Daoy (cell line): ENCODE measurements at places on chromosomes 5 and 9.
A peak's percentile ranks its signal among the peaks of the same experiment; 100 is the strongest.

DNA sequence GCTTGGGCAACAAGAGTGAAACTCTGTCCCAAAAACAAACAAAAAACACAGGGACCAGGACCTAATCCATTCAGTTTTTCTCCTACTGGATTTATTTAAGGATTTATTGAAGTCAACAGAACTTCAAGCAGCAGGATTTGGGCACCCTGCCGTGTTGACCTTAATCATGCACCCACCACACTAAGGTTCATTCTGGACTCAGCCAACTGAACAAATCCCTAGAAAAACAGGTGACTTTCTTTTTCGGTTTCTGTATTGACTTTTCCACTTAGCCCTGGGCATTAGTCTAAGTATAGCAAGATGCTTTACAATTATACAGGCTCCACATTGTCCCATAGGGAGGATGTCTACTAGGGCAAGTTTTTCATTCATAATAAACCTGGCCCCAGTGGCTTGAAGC lies 30.0 kb downstream of the ZNF131 start:
- no peak for DNase-seq

- no peak for DNase-seq
These were observed 66.5 kb upstream of the TLX3 start for GRCh38 chr5:171242521-171242920.

- DNase-seq = peak; percentile 49
These were observed 29.3 kb upstream of the CRB2 start for GRCh38 chr9:123326662-123327093.

DNA sequence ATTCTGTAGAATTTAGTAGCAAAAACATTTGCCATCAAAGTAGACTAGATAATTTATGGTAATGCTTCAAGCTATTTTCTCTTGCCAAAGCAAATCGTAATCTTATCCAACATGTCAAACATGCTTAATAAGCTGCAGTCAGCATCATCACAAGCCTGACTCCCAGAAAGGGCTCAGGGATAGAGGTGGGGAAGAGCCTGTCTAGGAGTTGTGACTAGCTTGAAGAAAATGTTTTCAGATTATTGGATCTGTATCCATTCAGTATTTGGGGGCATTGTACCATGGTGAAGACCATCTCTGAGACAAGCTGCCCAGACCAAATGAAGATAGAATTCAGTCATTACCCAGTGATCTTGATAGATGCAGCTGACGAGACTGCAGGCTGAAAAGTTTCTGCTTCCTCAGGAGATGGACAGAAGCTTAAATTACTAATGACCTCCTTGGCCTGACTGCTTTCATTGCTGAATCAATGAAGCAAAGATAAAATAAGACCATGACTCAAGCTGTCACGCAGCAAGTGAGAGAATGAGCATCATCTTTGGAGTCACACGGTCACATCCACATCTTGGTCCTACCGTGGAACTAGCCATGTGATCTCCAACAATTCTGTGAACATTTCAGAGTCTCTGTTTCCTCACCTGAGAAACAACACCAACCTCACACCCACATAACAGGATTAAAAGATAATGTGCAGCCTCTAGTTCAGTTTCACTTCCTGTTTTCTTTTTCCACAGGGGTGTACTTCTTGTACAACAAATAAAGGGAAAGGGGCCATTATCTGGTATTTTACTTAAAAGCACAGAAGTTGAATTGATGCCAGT lies 9.4 kb downstream of the ERAP2 start:
- DNase-seq = no peak

DNA sequence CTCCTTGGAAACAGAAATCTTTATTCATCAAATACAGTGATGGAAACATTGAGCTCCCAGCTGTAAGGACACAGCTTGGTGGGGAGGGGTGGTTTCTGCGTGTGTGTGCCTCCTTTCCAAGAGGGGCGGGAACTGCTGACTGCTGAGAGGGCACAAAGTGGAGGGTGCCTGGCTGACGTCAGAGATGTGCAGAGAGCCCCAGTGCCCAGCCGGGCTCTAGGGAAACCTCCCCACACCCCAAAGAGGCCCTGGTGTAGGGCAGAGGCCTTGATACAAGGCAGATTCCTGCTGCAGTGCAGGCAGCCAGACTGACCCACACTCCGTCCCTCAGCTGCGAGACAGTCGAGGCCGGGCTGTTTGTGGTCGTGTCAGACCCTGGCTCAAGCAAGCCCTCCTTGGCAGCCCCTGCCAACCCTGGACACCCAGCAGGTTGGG lies 191.0 kb downstream of the CACNA1B start:
- DNase-seq = peak; percentile 2

- DNase-seq = no peak
These were observed 5.3 kb downstream of the SLC4A9 start for GRCh38 chr5:140365282-140365681.

- DNase-seq = no peak
These were observed 49.4 kb upstream of the ZNF608 start for GRCh38 chr5:124795829-124796228.

GRCh38 chr9:134054891-134055811 lies 12.7 kb downstream of the BRD3 start:
- no peak for DNase-seq

DNA sequence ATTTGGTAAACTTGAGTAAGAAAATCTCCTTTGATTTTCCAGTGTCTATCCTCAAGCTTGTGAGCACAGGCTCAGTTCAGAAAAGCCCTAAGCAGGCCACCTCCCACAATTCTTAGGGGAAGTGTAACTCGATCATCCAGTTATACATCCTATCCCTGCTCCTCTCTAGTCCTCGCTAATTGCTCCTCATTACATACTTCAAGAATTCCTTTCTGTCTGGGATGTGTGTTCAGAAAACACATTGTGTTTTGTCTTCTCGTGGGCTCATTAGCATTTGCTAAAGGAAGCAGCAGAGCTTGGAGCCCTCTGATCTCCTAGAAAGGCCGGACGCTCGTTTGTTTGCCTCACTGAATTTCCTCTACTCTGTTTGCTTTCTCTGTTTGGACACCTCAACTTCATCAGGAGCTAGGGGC lies 268.2 kb upstream of the RFX3 start:
- peak; percentile 38 for DNase-seq

GRCh38 chr9:114905170-114905940 lies 25.0 kb downstream of the TNFSF8 start:
- DNase-seq = no peak

DNA sequence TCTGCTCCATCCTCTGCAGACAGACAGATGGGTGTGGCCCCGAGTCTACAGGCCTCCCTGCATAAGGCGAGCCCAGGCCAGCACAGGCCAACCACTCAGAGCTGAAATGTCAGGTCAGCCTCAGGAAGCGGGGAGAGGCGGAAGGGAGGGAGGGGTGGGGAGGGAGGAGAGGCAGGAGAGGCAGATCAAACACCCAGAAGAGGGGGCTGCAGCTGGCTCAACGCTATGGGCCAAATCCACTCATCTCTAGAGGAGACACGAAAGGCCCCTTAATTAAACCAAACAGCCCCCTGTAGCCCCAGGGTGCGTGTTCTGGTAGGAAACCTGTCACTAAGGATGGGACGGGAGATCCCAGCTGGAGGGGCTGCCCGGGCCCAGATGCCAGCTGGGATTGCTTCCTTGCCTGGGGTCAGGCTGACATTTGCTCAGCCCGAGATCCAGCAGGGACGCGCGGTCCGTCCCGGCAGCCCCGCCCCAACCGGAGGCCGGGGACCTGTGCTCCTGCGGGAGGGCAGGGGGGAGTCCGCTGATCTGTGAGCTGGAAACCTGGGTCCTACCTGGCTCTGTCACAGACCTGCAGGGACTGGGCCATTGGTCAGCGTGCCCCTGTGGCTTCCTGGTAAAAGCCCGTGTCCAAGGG lies 97.2 kb upstream of the SARDH start:
- no peak for DNase-seq

DNA sequence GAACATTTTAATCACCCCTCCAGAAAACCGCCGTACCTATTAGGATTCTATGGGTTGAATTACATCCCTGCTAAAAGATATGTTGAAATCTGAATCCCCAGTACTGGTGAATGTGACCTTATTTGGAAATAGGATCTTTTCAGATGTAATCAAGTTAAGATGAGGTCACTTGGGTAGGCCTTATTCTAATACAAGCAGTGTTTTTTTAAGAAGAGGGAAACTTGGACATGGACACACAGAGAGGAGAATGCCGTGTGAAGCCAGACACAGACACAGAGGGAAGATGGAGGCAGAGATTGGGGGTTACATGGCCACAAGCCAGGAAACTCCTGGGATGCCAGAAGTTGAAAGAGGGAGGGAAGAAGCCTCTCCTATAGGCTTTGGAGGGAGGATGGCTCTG lies 183.5 kb downstream of the GNA14 start:
- DNase-seq = no peak

- DNase-seq = no peak
These were observed 467.0 kb downstream of the CDH10 start for GRCh38 chr5:24177821-24178220.

GRCh38 chr5:14676320-14676719 lies 11.8 kb downstream of the OTULIN start:
- DNase-seq = peak; percentile 38

DNA sequence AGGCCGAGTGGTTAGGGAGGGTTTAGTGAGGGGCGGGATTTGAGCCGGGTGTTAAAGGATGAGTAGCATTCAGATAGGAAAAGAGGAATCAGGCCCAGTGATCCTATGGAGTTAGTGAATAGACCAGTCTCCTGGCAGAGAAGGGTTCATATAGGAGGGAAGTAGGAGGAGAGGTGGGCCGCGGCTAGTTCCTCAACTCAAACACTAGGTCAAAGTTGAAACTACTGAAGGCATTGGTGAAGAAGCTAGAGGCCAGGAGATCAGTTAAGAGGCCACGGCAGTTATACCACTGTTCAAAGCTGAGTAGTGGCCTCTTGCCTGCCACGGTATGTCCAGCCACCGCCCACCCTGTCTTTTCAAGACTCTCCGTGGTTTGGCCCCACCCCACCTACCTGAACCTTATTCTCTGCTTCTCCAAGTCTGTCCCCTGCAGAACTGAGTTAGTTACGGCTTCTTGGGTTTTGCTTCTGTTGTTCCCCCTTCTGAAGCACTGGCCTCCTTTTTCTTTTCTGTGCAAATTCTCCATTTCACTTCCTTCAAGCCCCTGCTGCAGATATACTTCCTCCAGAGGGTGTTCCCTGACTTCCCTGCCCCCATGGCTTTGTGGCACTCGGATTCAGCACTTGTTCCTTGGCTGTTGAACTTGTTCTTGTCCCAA lies 1.8 kb downstream of the ZBTB34 start:
- DNase-seq = no peak

- DNase-seq = no peak
These were observed 9.9 kb downstream of the PRDM6 start for GRCh38 chr5:123098767-123099513.

DNA sequence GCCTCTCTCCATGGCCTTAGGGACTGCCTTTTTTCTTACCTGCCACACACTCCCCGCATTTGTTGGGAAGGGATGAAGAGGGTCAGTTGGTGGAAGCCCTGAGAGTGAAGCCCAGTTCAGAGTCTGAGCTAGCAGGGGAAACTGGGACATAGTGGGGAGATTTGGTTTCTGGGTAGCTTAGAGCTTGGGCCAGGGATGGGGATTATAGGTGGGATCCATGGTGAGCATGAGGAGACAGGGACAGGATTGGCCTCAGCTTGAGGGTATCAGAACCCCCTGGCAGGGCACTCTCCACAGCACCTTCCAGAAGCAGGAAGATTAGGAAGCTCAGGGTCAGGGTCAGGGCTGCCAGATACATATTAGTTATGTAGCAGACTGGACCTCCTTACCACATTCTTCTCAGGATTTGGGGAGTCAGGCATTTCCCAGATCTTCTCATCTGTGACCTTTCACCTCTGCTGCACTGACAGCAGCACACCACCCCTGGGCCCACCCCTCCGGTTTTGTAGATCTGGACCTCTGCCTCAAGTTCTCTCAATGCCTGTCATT lies 17.9 kb downstream of the OR13J1 start:
- no peak for DNase-seq

- no peak for DNase-seq
These were observed 90.5 kb downstream of the TLE1 start for GRCh38 chr9:81598811-81599210.

GRCh38 chr5:149439899-149440542 lies 60.9 kb upstream of the IL17B start:
- DNase-seq = peak; percentile 92

DNA sequence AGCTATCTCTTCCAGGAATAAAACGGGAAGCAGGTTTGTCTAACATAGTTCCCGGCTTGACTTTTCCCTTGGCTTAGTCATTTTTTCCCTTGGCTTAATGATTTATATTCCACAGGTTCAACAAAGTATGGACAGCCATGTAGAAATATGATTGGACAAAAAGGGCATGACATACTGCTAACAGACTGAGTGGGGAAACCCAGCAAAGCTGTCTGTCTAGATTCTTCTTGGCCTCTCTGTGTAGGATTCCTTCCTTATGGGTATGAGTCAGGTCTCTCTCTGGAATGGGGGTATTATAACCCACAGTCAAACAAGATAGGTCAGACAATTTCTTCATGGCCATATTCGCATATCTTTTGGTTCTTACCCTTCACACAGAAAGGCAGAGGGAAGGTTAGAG lies 5.7 kb upstream of the MTAP start:
- DNase-seq = no peak

DNA sequence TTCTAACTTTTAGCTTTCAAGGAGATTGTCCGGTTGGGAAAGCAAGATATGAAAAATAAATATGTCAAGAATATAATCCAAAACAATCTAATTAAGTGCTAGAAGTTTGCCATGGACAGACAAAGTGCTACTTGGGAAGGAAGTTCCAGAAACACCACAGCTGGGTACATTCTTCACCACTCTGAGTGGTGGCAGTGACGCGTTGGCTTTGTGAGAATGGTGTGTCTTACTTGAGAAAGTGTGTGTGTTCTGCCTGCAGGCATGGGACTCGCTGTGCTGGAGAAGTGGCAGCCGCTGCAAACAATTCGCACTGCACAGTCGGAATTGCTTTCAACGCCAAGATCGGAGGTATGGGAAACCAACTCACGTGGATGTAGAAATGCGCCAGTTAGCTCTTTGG lies 177.2 kb downstream of the PCSK5 start:
- peak; percentile 4 for DNase-seq

GRCh38 chr5:177981296-177982071 lies 14.6 kb downstream of the PROP1 start:
- no peak for DNase-seq

GRCh38 chr9:129610213-129610472 lies 10.8 kb downstream of the C9orf50 start:
- DNase-seq = no peak

DNA sequence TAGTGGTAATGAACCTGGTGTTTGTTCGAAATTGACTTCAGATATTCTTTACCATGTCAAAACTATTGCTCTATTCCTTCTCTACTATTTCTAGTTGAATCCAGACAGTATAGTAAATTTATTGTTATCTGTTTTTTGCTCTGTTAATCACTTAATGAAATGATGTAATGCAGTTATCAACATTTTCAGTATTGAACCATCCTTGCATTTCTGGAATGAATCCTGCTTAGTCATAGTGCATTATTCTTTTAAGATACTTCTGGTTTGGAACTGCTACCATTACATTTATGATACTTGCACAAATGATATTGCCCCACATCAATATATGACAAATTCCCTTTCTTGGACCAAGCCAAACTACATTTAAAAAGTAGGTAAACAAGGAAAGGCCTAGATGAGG lies 554.0 kb upstream of the KLF4 start:
- no peak for DNase-seq

DNA sequence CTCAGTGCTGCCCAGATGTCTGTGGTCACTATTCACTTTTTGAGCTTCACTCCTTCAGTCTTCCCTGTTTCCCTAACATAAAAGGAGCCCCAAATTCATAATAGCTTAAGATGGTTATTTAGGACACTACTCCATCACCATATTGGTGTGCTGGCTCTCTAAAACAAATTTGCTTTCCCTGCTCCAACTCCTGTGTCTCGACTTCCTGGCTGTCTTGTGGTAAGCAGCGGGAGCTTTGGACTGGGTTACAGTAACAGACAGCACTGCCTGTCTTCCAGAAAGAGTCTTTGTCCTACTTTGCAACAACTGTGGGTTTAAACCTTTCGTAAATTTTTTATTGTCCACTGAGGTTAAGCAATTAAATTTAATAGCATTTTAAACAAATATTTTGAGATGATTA lies 389.4 kb downstream of the CDH9 start:
- no peak for DNase-seq
